ENCODE measurements at places on chromosomes 5 and 9. TPM values are rescaled to one million over a fixed set of nuclear protein-coding genes. Genes with fewer than 3 reads are reported as not detected.

DNA sequence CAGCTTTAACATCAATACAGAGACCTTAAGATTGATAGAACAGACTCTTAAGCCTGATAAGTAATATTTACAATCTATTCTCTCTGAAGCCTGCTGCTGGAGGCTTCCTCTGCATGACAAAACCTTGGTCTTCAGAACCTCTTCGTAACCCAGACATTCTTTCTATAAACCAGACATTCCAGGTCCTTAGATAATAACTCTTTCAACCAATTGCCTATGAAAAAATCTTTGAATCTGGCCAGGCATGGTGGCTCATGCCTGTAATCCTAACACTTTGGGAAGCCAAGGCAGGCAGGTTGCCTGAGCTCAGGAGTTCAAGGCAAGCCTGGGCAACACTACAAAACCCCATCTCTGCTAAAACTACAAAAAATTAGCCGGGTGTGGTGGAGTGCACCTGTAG, 327.8 kb downstream of the ENC1 start:
- no peak for DNase-seq

- DNase-seq: no peak
Observed at GRCh38 chr9:89444925-89445765, 52.8 kb downstream of the SEMA4D start.

IFNA21 gene
- polyA plus RNA-seq: not detected

CDH18 gene
- not detected for polyA plus RNA-seq
